ENCODE measurements at places on chromosomes 6 and 20. TPM values are rescaled to one million over a fixed set of nuclear protein-coding genes. Genes with fewer than 3 reads are reported as not detected.

Gene TM9SF4
- 44.2 TPM for total RNA-seq

Gene HLA-DOB
- total RNA-seq, result 2.4 TPM

Gene ENPP4
- total RNA-seq, result 6.7 TPM

Gene SIGLEC1
- not detected for total RNA-seq

- H3K4me1 ChIP-seq, result peaks cover 58% of the 10 kb centered on the region
- H3K36me3 ChIP-seq, result peaks cover 90% of the 10 kb centered on the region
- H3K27me3 ChIP-seq, result no peaks in the 10 kb centered on the region
- H3K27ac ChIP-seq, result peak overlapping the region; percentile 97
- peak overlapping the region; percentile 97 for H3K4me3 ChIP-seq
- DNase-seq, result peak; percentile 39
Observed at GRCh38 chr6:159038914-159039884, 5.6 kb downstream of the TAGAP start.

GRCh38 chr6:280775-281468 lies 11.4 kb upstream of the DUSP22 start:
- no peak overlapping the region for H3K27ac ChIP-seq
- peaks cover 7% of the 10 kb centered on the region for H3K36me3 ChIP-seq
- no peak overlapping the region for H3K4me3 ChIP-seq
- H3K27me3 ChIP-seq, result peaks cover 4% of the 10 kb centered on the region
- DNase-seq, result no peak

DNA sequence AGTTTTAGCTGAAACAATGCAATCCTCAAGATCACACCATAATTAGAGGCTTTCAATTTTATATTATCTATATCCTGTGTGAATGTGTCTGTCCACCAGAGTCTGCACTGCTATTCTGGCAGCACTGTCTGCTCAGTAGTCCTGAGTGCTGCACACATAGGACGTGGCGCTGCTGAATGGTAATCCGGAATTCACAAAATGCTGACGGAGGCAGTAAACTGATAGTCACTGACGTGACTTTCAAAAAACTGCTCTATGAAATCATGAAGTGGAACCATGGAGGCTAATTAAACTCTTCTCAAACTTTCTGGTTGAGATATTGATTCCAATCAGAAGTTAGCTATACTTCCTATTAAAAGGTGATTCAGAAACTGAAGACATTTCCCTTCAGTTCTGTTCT lies 190.8 kb upstream of the NOX3 start:
- no peaks in the 10 kb centered on the region for H3K36me3 ChIP-seq
- no peak overlapping the region for H3K27ac ChIP-seq
- peaks cover 1% of the 10 kb centered on the region for H3K4me1 ChIP-seq
- H3K27me3 ChIP-seq, result no peaks in the 10 kb centered on the region

DNA sequence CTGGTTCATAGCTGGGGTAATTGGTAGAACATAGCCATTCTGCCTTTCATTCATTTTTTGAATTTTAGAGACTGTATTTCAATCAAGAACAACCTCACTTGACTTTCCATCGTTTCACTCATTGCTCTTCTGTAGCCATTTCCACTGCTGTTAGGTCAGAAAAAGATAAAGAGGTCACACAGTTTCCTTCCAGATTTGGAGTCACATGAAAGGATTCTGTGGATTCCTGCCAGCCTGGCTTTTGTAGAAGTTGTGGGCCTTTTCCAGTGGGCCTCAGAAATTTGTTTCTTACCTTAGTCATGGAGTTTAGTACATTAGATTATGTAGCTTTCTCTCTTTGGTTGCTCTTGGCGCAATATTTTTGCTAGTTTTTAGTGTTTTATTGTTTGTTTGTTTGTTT lies 157.8 kb downstream of the SASH1 start:
- H3K27me3 ChIP-seq, result peaks cover 12% of the 10 kb centered on the region
- no peaks in the 10 kb centered on the region for H3K4me1 ChIP-seq
- no peaks in the 10 kb centered on the region for H3K36me3 ChIP-seq
- H3K27ac ChIP-seq, result no peak overlapping the region
- no peak overlapping the region for H3K4me3 ChIP-seq

DNA sequence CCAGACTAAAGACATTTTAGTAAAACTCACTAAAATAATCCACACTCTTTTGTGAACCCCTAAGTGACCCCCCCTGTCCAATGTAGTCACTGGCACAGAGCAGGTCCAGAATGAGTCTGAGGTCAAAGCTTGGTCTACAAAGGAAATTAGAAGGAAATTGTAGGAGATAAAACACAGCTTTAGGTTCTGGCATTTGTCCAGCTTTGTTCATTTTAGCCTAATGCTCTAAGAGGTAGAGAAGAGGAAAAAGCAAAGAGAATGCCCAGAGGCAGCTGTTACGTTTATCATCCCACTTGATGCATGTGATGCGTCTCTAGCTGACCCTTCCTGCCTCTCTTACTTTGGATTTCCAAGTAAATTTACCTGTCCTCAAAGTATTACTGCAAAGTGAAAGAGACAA lies 62.5 kb downstream of the CNKSR3 start:
- no peak for DNase-seq
- H3K27ac ChIP-seq, result no peak overlapping the region
- no peak overlapping the region for H3K4me3 ChIP-seq
